ENCODE measurements at places on chromosomes 3 and 15.

- DNase-seq = no peak
These were observed 46.4 kb downstream of the DNASE1L3 start for GRCh38 chr3:58164199-58164879.

DNA sequence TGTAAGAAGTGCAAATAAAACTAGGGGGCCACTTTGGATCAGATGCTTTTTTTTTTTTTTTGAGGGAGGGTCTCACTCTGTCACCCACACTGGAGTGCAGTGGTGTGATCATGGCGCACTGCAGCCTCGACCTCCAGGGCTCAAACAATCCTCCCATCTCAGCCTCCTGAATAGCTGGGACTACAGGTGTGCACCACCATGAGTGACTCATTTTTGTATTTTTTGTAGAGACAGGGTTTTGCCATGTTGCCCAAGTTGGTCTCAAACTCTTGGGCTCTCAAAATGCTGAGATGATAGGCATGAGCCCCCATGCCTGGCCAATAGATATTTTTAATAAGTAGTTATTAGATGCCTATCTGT lies 20.8 kb downstream of the CCR1 start:
- no peak for DNase-seq

DNA sequence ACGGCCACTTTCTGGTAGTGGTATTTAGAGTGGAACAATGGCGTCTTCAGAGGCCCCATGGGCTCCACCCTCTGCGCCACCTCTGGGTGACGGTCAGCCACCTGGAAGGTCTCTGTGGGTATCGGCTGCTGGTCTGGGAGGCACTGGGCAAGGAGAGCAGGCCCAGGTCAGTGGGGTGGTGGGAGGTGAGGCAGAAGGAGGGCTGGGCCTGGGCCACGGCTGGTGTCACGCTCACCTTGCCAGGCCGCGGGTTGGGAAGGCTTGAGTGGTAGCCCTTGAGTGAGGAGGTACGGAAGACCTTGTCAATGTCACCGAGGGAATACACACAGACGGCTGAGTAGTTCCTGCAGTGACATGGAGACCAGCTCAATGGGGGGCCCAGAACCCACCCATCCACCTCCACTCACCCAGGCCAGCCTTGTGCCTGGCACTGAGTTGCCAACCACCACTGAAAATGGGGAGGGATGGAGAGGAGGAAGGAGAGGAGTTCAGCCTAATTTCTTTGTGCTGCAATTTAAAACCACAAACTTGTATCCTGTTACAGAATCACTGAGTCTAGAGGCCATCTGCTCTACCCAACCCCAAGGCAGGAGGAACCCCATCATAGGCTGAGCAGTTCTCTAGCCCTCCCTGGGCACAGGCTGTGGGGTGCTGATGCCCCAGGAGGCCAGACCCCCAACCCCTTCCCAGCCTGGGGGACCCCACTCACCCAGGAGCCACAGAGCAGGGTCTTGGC lies 19.0 kb downstream of the SEMA7A start:
- DNase-seq = no peak

GRCh38 chr3:9909221-9910013 lies 6.8 kb downstream of the IL17RE start:
- no peak for DNase-seq

GRCh38 chr15:92669432-92669831 lies 13.9 kb upstream of the FAM174B start:
- no peak for DNase-seq
